ENCODE measurements at places on chromosomes 7 and 10. TPM values are rescaled to one million over a fixed set of nuclear protein-coding genes. Genes with fewer than 3 reads are reported as not detected.

The ZNF425 gene
- total RNA-seq = 0.94 TPM

The AS3MT gene
- 0.58 TPM for total RNA-seq

The TRAPPC14 gene
- total RNA-seq = 52.0 TPM

The MMD2 gene
- total RNA-seq = not detected

The SUN3 gene
- not detected for total RNA-seq

The RNF148 gene
- not detected for total RNA-seq

The TMEM176A gene
- not detected for total RNA-seq

The CPEB3 gene
- total RNA-seq = 2.3 TPM
